Stimulated activated CD8-positive, alpha-beta memory T cell treated with anti-CD3 and anti-CD28 coated beads, Interleukin-4, amount 100 ng/mL, for 4 hours (primary cell): ENCODE measurements at places on chromosomes 2 and 18.

DNA sequence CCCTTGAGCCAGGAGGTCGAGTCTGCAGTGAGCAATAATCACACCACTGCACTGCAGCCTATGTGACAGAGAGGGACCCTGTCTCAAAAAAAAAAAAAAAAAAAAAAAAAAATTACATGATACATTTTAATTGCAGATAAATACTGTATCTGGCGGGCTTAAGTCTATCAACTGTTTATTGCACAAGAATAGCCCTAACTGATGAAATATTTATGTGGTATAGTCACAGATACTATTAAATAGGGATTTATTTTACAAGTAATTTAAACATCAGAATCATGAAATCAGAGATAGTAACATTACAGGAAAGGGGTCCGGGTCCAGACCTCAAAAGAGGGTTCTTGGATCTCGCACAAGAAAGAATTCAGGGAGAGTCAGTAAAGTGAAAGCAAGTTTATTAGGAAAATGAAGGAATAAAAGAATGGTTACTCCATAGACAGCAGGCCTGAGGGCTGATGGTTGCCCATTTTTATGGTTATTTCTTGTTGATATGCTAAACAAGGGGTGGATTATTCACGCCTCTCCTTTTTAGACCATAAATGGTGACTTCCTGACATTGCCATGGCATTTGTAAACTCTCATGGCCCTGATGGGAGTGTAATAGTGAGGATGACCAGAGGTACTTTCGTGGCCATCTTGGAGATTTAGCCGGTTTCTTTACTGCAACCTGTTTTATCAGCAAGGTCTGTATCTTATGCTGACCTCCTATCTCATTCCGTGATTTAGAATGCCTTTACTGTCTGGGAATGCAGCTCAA is 166.6 kb downstream of the PMAIP1 start:
- no peak for DNase-seq

- DNase-seq = no peak
Measured at GRCh38 chr18:74609535-74609934, 11.9 kb downstream of the ZNF407 start.

DNA sequence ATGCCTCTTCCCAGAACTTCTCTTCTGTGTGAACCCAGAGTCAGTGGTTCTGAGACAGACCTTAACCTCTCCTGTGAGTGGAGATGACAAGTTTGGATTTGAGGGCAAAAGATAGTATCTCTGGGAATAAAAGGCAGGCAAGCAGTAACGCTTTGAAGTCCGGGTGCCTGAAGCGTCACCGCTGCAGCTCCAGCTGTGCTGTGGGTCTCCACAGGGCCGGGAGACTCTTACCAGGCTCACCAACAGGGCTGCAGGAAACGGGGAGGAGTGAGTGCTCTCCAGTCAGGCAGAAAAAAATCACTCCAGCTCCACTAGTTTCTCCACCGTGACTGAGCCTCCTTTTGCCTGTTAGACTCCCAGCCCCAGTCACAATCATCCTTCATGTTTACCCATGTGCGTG is 79.7 kb upstream of the MAP4K4 start:
- DNase-seq = no peak

GRCh38 chr18:12534820-12535219 is 123.1 kb downstream of the SPIRE1 start:
- DNase-seq = no peak

GRCh38 chr2:15293262-15293937 is 267.7 kb downstream of the NBAS start:
- no peak for DNase-seq

GRCh38 chr2:41963661-41964525 is 83.9 kb upstream of the PKDCC start:
- no peak for DNase-seq

DNA sequence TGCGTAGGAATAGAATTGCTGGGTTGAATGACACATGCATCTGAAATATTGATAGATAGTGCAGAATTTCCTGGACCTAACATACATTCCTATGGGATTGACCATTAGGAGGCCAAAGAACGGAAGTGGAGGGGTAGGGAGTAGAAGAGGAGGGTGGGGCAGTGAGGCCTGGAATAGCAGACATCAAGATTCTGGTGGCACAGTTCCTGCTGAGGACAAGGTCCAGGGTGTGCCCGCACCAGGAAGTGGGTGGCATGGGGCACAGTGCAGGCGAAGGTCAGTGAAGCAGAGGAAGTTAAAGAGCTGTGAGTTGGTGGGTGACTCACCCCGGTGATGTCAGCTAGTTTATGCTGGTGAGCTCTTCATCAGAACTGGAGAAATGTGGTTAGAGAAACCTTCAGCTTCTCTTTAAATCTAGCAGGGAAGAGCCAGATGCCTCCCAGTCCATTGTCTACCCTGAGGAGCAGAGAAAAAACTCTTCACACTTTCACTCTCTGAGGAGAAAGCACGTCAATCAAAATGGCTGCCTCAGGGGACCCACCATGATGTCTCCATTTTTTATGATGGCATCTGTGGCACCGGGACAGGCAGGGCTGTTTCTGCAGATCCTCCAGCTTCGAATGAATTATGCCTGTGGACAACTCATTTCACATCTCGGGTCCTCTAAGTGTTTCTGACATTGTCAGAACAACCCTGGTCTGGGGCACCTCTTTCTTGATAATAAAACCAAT is 55.9 kb upstream of the CTLA4 start:
- DNase-seq = peak; percentile 43

GRCh38 chr2:221492636-221493035 is 79.5 kb downstream of the EPHA4 start:
- DNase-seq = no peak

- no peak for DNase-seq
Measured at GRCh38 chr18:56246916-56247315, 391.5 kb downstream of the TXNL1 start.

DNA sequence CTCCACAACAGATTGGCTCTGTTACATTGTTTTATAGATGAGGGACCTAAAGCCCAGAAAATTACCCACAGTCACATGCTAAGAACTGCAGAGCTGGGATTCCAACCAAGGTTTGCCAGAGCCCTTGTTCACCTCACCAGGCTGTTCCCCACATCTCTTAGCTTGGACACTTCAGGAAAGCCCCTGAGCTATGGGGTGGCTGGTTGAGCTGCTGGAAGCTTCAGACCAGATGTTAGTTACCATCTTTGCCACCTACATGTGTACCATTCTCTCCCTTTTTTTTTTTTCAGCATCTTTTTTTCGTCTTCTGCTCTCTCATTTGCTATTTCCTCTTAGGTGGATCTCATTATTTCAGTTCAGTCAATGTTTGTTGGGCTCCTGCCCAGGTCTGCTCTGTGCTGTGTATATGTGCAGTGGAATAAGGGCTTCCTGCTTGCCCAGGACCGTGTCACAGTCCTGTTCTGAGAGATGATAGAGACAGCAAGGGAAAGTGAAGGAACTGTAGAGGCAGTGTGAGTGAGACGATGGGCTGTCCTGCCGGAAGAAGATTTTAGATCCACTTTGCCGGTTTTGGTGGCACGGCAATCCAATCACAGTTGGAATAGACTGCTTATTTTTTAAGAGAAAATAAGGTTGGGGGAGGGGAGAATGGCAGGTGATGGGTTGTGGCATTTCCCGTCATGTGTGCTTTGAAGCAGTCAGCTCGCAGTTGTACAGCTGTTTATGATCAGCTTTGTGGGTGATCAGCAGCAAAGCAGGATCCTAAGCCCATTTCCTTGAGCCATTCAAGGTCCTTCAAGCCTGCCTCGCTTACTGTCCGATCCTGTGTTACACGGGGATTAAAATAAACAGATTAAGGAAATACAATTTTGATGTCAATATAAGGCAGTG is 152.6 kb downstream of the RTN4 start:
- DNase-seq = no peak

- no peak for DNase-seq
Measured at GRCh38 chr2:109195193-109196045, 66.4 kb downstream of the SH3RF3 start.

DNA sequence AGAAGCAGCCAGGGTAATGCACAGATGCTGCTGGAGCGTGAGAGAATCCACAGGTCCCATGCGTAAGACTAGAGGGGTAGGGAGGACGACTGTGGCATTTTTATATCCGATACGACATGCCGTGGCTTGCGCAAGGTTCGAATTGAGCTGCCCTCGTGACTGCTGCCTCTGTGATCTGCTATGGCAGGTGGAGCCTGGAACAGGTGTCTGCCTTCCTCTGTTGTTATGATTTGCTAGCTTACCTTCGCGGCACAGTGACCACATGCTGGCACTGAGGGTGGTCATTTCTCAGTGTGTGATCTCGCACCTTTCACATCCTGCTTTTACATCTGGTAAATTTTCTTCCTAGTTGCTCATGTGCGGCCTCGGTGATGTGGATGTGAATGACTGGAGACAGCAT is 240.2 kb downstream of the ALPK2 start:
- no peak for DNase-seq

DNA sequence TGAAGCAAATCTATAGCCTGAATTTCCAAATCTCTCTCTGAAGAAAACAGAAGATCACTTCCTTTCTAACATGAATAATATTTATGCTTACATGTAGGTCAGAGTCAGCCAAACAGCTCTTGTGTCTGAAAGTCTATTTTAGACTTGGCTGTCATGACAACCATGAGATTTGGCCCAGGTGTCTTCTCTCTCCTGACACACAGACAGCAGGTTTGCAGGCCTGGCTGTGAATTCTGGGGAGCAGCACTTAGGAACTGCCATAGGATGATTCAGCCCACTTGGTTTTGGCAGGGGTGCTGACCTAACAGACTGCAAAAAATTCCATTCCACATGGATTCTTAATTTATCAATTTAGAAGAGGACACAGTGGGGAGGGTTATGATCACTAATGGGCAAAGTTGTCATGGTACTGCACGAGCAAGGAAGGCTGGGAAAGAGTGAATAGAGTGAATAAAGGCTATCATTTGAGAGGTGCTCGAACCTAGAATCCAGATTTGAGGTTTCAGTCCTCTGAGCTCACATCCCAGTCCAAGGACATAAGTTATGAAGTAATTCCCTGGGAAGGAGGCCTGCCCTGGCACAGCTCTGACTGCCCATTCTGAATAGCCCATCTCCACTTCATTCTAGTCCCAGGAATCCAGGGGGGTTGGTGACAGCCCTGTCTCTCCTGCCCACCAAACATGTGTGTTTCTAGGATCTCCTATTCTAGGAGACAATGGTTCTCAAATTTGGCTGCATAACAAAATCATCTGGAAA is 453.9 kb upstream of the TRIB2 start:
- DNase-seq = no peak

GRCh38 chr2:55056024-55056521 is 5.8 kb upstream of the RTN4 start:
- DNase-seq = no peak

GRCh38 chr18:58242435-58242834 is 198.4 kb downstream of the NEDD4L start:
- no peak for DNase-seq

- DNase-seq = no peak
Measured at GRCh38 chr2:224951723-224952481, 90.4 kb downstream of the DOCK10 start.

- DNase-seq = no peak
Measured at GRCh38 chr2:212811036-212811805, 272.6 kb upstream of the ERBB4 start.

GRCh38 chr2:128710729-128711128 is 392.1 kb upstream of the HS6ST1 start:
- no peak for DNase-seq

DNA sequence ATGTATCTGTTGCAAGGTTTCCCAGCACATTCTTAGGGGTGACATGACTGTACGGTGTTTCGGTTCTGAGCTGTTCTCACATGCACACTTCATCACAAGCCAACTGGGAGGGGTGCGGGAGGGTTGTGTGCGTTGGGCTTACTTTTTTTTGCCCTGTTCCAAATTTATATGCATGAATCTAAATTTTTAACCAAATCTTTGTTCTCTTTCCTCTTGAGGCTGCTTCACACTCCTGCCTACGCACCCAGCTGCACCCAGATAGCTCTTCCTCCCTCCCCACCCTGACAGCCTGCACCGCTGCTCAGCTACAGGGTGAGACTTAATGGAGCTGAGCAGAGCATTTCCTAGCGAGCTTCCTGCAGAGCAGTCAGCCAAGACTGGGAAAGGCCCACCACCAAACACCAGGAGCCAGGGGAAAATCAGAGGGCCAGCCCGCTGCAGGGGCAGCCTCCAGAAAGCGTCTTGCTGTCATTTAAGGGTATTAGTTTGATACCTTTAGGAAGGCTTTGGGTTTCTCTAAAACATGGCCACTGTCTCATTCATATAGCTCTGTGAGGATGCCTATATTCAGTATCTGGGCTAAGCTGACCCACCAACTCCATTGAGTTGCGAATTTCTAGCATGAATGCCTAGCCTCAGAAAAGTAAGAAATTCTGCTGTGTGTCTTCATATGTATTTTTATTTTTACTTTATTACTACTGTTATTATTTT is 84.5 kb downstream of the POU3F3 start:
- DNase-seq = no peak

DNA sequence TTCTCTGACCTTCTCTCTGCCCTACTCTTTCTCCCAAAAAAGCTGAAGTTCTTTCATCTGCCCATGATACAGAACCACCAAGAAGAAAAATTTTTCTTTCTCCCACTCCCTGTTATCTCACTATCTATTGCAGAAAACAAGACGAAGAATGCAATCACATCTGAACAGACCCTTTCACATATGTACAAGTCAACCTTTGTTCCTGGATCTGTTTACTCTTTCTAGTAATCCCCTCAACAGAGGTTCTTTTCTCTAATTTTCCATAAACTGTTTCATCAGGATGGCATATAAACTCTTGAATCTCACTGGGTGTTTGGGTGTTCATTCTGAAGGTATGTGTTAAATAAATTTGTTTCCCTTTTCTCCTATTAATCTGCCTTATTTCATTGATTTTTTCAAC is 1262.7 kb upstream of the NRXN1 start:
- no peak for DNase-seq

DNA sequence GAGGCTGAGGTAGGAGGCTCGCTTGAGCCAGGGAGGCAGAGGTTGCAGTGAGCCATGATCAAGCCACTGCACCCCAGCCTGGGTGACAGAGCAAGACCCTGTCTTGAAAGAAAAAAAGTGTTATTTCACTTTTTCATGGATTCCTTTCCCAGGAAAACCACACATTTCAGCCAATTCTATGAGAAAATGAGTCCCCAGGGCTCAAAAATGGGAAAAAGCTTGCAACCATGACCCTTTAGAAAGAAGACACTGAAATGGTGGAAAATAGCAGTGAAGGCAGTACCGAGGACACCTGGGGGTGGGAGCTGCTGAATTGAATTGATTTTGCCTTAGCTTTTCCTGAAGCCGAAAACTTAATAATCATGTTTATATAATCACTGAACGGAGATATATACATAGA is 284.2 kb upstream of the HDAC4 start:
- DNase-seq = no peak

- no peak for DNase-seq
Measured at GRCh38 chr2:45567288-45567963, 43.6 kb downstream of the SRBD1 start.

- DNase-seq = no peak
Measured at GRCh38 chr2:188600536-188601210, 309.0 kb downstream of the GULP1 start.

GRCh38 chr18:12253663-12254135 is 462 bp upstream of the CIDEA start:
- DNase-seq = no peak
